Islet precursor cell (in vitro differentiated cells): ENCODE measurements at places on chromosomes 3 and 15.

DNA sequence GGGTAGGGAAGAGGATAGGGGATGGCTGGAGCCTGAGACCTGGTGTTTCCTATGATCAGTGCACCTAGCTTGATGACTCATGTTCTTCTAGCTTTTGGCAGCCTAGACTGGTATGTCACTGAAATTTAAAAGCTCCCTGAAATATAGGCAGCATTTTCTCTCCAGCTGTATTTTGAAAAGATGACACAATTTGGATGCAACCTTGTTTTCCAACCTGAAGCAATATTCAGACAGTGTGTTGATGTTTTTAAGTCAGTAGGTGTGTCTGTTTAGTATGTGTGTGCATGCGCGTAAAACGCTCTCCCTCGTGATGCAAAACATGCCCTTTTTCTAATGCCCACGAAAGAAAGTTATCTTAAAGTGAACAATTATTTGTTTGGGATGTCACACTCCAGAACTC, 58.5 kb downstream of the RPL22L1 start:
- no peak for DNase-seq

DNA sequence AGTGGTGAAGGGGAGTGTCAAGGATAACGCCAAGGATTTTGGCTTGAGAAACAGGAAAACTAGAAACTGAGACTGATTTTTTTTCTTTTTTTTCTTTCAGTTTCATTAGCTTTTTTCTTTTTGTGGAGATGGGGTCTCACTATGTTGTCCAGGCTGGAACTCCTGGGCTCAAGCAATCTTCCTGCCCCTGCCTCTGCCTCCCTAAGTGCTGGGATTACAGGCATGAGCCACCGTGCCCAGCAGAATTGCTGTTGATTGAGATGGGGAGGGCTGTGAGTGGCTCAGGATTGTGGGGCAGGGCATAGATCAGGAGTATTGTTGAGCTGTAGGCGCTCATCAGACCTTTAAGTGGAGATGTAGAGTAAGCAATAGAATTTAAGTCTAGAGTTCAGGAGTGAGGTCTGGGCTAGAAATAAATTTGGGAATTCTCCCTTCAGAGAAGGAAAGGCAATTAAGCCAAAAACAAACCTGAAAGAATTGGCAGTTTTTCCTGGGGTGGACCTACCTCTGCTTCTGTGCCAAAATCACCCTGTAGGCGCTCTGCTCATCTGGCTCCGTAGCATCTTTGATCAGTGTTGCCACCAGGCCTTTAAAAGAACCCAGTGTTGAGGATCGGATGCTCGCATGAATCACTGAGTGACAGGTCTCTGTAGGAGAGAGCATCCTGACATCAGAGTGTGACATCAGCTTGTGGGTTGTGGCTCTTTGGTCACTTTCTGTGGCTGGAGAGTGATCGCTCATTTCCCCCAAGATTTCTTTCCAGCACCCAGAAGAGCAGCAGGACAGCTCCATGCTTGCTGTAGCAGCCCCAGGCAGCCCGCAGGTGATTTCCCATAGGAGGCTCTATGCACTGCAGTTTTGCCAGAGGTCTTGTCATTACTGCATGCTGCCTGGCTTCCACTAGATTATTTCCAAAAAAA, 15.8 kb downstream of the ABHD17C start:
- no peak for DNase-seq

GRCh38 chr3:154214306-154214705, 93.1 kb downstream of the ARHGEF26 start:
- DNase-seq: no peak

GRCh38 chr3:99818818-99819217, 1.2 kb downstream of the CMSS1 start:
- DNase-seq: no peak

- peak; percentile 64 for DNase-seq
These were observed 216.9 kb downstream of the IGSF11 start for GRCh38 chr3:118817748-118818165.

DNA sequence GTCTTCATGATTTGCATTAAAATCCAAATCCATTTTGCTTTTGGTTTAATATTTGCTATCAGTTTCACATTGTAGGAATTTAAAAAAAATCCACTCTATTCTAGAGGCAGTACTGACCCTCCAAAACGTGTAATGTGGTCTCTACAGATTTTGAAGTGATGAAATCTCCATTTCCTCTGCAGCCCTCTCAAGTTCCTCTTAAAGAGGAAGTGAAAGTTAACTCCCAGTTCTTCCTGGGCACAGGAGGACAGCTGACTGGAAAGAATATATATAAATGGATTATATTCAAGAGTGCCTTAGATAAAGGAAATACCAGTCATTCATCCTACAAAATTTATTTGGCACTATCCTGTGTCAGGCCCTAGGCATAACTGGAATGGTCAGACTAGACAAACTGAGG, 83.5 kb upstream of the PLCL2 start:
- DNase-seq: no peak

- DNase-seq: peak; percentile 38
These were observed 125.6 kb downstream of the LRRK1 start for GRCh38 chr15:101044625-101045235.

DNA sequence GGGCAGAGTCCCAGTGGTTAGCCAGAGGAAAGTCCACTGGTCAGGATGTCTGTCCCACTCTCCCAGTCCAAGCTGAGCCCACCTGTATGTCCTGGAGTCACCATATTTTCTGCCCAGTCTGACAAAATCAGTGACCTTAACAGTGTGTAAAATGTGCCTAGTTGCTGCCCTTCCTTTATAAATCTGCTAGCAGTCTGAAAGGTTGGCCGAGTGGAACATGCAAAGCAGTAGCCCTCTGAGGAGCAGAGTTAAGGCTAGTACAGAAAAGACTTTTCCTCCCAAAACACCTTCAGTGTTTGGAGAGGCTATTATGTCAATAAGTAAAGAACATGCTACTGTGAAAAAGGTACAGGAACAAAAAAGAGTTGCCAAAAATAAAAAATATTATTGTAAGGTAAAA, 15.3 kb downstream of the TTC21A start:
- no peak for DNase-seq

GRCh38 chr3:84292128-84292527, 666.7 kb upstream of the CADM2 start:
- DNase-seq: no peak

DNA sequence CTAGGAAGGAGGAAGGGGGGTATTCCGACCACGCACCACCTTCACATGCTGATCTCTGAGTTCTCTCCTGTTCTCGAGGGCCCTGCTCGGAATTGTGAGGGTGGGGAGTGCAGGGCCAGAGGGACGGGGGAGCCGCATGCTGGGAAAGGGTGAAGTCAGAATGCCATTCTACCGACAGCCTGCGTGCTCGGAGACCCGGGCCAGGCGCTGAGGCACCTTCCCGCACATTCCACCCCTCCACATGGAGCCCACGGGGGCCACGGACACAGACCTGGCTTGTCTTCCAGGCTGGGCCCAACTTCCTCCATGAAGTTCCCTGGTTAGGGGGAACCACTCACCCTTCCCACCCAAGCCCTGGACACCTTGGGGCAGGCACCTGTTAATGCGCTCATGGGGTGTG, 28.7 kb upstream of the PIGZ start:
- peak; percentile 48 for DNase-seq

GRCh38 chr3:112247900-112248299, 46.1 kb downstream of the SLC9C1 start:
- no peak for DNase-seq

DNA sequence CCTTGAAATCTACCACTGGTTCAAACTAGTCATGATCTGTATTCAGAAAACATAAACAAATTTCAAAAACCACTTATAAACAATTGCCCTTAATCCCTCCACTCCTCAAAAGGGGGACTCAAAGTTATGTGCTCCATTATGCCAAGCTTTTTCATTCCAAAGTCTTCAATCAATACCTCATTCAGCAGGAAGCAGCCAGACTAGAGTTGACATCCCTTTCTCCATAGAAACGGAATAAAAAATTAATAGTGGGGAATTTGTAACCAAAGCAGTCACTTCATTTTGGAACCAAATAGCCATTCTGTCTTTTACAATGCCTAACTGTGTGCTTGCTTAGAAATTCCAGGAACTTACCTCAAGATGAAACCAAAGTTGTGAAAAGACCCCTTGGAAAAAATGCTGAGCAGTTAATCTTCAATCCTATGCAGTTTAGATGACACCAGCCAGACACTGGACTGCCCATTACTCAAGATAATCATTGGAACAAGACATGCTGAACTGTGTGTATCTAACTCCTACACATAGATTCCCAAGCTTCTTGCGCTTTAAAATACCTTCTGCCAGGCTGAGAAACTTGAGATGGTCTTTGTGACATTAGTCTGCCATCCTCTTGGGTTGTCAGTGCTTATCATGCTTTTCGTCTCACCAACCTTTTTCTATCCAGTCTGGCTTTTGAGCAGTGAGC, 406.2 kb downstream of the PLOD2 start:
- no peak for DNase-seq

DNA sequence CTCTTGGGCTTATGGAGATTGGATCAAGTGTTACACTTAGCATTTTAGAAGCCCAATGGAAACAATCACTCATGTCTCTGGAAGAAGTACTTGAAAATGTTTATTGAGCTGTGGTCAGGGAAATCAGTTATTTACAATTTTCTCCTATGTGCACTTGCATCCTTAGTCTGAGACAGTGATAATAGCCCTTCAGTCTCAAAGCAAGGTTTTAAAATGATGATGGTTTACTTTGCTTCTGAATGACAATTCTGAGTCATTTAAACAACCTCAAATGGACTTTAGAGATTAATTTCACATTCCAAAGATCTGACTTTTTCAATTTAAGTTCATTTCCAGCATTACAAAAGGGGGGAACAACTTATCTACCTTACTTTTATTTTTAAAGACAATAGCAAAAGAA, 20.1 kb downstream of the TIPARP start:
- DNase-seq: no peak

DNA sequence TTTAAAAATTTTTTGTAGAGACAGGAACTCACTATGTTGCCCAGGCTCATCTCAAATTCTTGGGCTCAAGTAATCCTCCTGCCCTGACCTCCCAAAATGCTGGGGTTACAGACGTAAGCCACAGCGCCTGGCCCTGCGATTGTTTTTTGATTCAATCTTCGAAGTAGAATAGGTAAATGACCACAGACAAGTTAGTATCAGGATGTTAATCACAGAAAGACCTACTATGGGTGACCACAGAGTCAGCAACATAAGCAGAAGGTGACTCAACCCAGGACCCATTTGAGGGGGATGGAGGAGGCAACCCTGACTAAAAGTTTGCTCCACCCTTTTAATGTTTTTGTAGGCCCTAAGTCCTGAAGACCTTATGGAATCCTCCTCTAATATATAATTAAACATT, 10.0 kb upstream of the USP3 start:
- peak; percentile 24 for DNase-seq

DNA sequence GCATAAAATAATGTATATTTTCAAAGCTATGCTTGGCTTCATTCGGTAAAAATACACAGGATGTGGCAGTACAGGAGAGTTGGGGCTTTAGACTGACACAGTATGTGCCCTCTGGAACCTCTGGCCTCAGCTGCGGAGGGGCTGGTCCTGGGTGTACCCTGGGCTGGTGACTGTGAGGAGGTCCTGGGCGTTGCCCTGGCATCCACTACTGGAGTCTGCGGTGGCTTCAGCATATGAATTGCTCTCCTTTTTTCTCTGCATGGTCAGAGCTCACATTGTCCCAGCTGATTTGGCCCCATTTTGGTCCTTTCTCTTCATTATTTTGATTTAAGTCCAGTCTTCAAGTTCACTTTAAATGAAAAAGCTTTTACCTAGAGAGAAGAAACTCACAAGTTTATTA, 40.5 kb upstream of the CORO2B start:
- DNase-seq: no peak

DNA sequence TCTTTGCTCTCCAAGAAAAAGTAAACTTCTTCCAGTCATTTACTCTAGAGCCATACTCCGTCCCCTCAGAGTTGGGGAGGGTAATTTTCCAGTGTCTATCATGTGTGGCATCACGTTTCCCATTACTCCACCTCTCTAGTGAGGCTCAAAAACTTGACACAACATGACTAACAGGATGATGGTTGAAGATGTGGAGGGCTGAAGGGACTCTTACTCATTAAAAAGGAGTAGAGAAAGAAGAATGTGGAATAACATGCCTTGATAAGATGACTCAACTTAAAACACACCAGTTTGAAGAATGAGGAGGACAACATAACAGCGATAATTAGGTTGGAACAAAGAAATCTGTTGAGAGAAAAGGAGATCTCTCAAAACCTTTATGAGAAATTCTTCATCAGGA, 894.3 kb downstream of the OTOL1 start:
- no peak for DNase-seq

GRCh38 chr3:101635345-101635744, 41.6 kb downstream of the ZBTB11 start:
- DNase-seq: no peak

GRCh38 chr3:138184994-138185393, 2.1 kb upstream of the ARMC8 start:
- peak; percentile 78 for DNase-seq

DNA sequence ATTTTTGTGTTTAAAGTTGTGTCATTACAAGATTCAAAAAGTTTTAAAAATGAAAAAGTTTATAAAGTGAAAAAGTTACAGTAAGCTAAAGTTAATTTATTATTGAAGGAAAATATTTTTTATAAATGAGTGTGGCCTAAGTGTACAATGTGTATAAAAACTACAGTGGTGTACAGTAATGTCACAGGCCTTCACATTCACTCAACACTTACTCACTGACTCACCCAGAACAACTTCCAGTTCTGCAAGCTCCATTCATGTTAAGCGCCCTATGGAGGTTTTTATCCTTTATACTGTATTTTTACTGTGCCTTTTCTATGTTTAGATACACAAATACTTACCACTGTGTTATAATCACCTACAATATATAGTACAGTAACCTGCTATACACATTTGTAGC, 76.3 kb downstream of the DTWD1 start:
- no peak for DNase-seq

DNA sequence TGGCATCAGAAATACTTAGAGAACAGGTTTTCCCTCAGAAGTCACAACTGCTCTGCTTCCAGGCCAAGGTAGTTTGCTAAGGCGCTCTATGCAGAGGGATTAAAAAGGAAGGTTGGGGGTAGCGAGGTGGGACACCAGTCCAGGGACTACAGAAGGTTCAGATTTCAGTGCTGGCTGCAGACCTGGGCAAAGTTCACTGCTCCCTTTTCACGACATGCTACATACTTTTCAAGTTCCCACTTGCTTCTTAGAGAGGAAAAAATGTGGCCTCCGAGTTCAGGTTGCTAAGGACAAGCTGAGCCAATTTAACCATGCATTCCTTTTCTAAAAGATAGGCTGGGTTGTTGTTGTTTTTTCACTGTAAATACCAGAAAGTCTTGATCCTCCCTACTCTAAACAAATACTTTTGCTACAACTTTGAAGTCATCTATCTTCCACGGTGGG, 158.6 kb upstream of the NR2F2 start:
- DNase-seq: peak; percentile 75

- no peak for DNase-seq
These were observed 18.0 kb downstream of the NCEH1 start for GRCh38 chr3:172692751-172693338.

- no peak for DNase-seq
These were observed 23.8 kb downstream of the FEM1B start for GRCh38 chr15:68301301-68301700.
